ENCODE measurements at places on chromosomes 5 and 9.

DNA sequence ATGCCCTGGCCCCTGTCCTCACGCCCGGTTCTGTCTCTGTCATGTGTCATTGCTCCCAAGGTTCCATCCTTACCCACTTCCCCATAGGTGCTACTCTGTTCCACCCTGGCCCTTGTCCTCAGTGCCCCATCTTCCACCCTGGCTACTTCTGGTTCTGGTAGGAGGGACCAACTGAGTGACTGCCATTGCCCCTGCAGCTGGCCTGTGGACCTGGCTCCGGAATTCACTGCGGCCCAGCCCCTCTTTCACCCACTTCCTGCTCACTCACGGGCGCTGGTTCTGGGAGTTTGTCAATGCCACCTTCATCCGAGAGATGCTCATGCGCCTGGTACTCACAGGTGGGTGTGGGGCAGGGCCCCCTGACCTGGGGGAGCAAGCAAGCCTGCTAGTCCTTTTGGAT, 7.4 kb downstream of the PTGS1 start:
- no peak for DNase-seq

DNA sequence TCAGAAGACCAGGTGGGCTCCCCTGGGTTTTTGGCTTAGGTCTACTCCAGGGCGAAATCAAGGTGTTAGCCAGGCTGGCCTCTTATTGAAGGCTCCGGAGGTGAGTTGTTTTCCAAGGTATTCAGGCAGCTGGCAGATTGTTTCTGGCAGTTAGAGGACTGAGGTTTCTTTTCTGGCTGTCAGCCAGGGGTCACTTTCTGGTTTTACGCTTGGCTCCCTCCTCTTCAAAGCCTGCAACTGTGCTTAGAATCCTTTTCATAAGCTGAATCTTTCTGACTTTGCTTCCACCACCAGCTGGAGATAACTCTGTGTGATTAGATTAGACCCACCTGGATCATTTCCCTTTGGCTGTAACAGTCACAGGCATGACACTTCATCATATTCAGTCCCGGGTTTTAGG, 24.6 kb downstream of the RFK start:
- peak; percentile 84 for DNase-seq

DNA sequence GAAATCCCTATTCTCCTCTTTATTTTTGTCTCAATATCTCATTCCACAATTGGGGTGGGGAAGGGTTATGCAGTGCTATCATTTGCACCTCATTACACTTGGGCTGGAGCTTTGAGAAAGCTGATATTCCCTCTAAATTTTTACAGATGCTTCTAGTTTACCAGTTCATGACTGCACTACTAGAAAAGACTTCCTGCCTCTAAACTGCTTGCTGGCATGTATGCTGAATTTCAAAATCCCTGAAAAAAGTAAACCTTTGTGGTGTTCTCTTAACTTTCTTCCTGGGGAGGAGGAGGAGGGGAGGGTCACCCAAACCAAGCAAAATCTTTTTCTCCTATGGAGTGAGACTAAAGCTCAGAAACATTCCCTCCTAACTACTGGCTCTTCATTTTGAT, 45.1 kb downstream of the BNC2 start:
- peak; percentile 52 for DNase-seq

- peak; percentile 32 for DNase-seq
Measured at GRCh38 chr9:33852216-33852826, 35.4 kb downstream of the UBE2R2 start.

DNA sequence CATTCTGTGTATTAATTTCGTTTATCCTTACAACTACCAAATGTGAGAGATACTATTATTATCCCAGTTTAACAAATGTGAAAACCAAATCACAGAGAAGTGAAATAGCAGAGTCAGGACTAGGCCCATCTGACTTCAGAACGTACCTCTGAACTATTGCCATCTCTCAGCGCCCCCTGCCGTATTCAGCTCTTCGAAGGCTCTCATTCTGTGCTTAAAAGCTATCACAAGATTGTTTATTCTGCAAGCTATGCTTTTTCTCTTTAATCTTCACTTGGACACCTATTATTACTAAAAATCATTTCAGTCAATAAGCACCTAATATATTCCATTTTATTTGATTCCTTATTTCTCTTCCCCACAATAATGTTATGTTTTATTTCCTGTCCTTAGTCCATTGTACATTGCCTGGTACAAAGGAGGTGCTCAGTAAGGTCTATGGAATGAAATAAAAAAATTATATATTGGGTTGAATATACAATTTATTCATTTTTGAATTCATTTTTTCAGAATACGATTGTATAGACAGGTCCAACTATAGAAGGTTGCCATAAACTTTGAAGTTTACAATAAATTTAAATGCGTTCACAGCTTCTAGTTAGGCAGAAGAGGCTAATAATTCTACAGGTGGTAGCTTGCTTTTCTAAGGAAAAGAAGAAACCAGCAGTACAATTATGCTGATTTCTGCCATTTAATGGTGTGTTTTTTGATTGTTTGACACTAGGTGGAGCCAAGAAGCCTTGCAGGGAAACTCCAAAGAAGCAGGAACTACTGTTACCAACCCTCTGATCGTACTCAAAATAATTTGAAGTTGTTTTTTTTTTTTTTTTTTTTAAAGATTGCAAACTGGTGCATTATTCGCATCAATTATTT, 202.2 kb upstream of the DMRTA1 start:
- peak; percentile 72 for DNase-seq

- DNase-seq, result no peak
Measured at GRCh38 chr5:173629628-173630027, 13.2 kb upstream of the BOD1 start.

DNA sequence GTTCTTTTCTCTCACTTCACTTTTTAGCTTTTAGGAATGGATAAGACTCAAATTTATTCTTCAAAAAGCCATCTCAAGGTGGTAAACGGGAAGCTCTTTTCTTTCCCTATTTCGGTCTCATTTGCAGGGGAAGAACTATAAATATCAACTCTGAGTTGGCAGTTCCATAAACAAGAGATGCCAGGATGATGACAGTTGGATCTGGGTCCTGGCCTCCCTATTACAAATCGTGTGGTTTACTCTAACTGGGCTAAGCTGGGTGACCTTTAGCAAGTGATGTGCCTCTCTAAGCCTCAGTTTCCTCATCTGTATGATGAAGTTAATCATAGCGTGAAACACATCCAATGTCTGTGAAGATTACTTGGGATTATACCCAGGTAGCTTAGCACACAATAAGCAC, 44.2 kb downstream of the TLE4 start:
- DNase-seq, result no peak

DNA sequence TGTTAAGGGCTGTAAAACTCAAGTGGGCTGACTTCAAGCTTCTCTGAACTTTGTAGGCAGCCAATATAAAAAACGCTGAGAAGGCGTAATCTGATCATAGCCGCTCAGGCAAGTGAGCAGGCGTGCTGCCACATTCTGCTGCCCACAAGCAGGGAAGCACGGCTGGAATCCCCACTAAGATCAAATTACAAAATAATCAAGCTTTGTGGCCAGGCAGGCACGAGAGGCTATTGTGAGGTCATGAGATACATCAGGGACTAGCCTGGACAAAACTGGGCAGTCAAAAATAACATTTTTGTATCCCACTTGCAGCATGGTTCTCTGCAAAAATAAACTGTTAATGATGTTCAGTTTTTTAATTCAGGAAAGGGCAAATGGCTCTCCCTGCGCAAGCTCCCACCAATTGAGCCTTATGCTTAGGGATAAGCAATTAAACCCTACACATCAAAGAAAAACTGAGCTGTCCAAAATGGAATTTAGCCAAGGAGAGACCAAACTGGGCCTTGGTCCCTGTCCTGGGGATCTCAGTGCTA, 64.0 kb downstream of the POU5F2 start:
- DNase-seq, result peak; percentile 96

GRCh38 chr5:115594128-115595047, 7.9 kb downstream of the TICAM2 start:
- DNase-seq, result peak; percentile 53

DNA sequence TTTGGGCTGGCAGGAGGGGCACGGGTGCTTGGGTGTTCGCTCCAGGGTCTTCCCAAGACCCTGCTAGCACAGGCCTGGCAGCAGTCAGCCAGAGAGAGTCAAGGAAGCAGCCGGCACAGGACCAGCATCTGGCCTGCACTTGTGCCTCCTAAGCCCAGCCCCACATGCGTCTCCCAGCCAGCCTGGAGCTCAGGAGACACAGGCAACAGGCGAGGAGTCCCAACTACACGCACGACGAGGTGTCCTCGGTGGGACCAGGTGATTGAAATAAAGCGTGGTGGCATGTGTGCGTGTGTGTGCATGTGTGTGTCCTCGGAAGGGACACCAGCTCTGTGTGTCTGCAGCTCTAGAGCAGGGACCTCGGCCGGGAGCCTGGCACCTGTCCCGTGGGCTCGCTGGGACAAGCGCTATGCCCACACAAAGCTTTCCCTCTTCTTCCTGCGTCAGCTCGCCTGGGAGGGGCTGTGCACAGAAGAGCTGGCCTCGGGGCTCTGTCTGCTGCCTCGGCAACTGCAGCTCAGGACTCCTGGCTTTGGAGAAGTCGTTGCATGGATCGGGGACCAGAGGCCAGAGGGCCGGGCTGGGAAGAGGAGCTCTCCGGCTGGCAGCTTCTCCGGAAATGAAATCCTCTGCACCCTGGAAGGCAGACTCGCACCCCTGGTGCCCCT, 14.7 kb upstream of the SLC9A3 start:
- no peak for DNase-seq

- DNase-seq, result peak; percentile 85
Measured at GRCh38 chr9:3962971-3963642, 336.8 kb downstream of the GLIS3 start.

- no peak for DNase-seq
Measured at GRCh38 chr9:132356324-132356924, 1.6 kb upstream of the SETX start.

DNA sequence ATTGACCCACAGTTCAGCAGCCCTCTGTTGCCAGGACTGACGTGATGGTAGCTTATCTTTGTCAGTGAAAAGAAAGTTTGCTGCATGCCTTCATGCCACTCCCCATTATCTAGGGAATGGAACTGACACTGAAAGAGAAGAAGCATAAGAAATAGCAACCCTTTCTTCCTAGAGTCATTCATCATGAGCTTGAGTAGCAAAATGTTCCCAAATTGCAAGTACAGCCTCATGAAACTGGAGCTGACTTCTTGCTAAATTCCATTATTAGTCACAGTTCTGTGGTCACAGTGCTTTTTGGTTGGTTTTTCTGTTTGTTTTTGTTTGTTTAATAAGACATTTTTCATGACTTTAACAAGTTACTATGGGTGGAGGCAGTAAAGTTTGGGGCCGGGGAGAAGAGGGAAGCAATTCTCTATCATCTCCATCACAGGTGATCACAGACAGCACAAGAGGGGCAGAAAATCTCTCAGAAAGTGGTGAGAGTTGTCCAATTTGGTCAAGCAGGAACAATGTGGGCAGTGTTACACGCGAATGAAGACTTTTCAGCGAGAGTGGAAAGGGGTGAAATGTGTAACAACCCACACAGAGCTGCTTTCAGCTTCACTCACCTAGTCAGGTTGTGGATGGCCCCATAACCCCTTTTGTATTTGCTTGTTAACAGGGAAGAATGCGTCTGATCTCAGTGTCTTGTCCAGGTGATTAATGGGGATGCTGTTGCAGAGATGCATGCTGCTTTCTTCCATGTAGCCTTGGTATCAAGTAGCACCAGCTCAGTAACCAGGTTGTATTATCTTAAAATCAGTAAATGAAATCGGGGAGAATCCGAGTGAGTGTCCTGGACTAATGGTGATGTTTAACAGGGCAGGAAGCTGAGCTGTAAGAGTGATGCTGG, 440.4 kb downstream of the DMRT2 start:
- no peak for DNase-seq

DNA sequence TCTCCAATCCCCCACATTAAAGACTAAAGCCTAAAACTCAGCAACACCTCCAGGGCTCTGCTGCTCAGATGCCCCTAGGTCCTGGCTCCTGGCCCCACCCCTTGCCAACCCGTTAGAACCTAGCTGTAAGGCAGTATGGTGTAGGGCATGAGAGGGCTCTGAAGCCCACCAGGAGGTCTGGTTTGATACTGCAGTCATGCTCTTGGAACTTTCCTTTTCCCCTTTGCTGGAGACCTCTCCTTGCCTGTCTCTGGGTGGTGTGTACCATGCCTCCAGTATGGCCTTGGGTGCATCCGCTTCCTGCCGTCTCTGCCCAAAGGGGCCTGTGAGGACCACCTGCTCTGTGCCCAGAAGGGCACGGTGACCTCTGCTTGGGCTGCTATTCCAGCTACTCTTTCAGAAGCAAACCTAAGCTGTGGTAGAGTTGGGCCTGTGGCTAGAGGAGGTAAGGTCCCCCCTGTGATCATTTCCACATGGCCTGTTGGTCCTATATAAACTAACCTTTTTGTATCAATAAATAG, 3.5 kb downstream of the TENT4A start:
- no peak for DNase-seq

- DNase-seq, result no peak
Measured at GRCh38 chr5:81128416-81128815, 104.7 kb upstream of the CKMT2 start.

DNA sequence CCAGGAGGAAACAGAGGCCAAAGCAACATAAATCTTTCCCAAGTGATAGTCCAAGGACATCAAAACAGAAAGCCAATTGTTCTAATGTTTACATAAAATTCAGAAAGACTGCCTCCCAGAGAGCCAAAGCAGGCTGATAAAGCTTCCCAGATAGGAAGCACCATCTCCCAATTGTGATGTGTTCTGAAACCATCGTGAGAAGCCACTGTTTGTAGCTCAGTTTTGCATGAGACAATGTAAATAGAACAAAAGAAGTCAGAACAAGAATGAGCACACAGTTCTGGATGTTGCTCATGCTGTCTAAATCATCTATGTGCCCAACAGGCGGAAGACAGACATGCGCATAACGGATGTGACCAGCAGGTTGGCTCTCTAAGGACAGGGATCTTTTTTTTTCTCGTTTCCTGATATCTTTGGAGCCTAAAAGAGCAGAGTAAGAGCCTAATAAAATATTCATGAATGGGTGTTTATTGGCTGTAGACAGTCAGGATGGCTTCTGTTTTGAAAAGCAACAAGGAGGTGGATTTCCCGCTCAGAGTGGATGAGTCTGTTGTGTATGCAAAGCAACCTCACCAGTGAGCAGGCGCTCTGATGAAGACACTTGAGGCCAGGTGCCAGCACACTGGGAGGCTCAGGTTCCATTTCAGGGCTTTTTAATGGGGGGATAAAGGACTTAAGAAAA, 113.6 kb downstream of the GNA14 start:
- DNase-seq, result no peak

- DNase-seq, result no peak
Measured at GRCh38 chr5:69115526-69115925, 21.7 kb downstream of the SLC30A5 start.

GRCh38 chr5:102902135-102902448, 147.0 kb downstream of the PAM start:
- no peak for DNase-seq
